ENCODE measurements at places on chromosomes 6 and 20. TPM values are rescaled to one million over a fixed set of nuclear protein-coding genes. Genes with fewer than 3 reads are reported as not detected.

COQ3 gene
- 10.7 TPM for total RNA-seq

SGK2 gene
- total RNA-seq: 7.2 TPM

PRICKLE4 gene
- 0.76 TPM for total RNA-seq

PERP gene
- total RNA-seq: 95.4 TPM

RMND1 gene
- total RNA-seq: 15.0 TPM

SIRPB1 gene
- total RNA-seq: 0.84 TPM

BEND3 gene
- total RNA-seq: 3.6 TPM

GABRR1 gene
- not detected for total RNA-seq

SUPT3H gene
- total RNA-seq: 5.6 TPM

PRR18 gene
- 0.14 TPM for total RNA-seq

OR2H1 gene
- total RNA-seq: not detected

TNFRSF6B gene
- 1.4 TPM for total RNA-seq

DOK5 gene
- not detected for total RNA-seq

SLC22A7 gene
- not detected for total RNA-seq

PDE7B gene
- total RNA-seq: 0.95 TPM

PNLDC1 gene
- total RNA-seq: not detected

RAET1G gene
- total RNA-seq: 7.7 TPM

CDSN gene
- not detected for total RNA-seq

LRRC73 gene
- 0.97 TPM for total RNA-seq

SPACA1 gene
- not detected for total RNA-seq

PROCR gene
- total RNA-seq: 133 TPM

SAPCD1 gene
- 5.9 TPM for total RNA-seq

CASS4 gene
- 0.08 TPM for total RNA-seq

HRH3 gene
- total RNA-seq: not detected

PACRG gene
- total RNA-seq: not detected

GJA10 gene
- not detected for total RNA-seq

MYO6 gene
- total RNA-seq: 8.9 TPM

Data from A549 treated with ZK216348 at 1 μM for 4 hours (cell line).